HT1080 (cell line): ENCODE measurements at places on chromosomes 6 and 20. TPM values are rescaled to one million over a fixed set of nuclear protein-coding genes. Genes with fewer than 3 reads are reported as not detected.

Gene SLC17A3
- total RNA-seq, result not detected in 2 replicates

Gene MMP24
- total RNA-seq, result 0.23 and 0.30 TPM in 2 replicates

Gene SEMG1
- total RNA-seq, result not detected in 2 replicates

Gene SRF
- 32.8 and 35.5 TPM in 2 replicates for total RNA-seq

Gene PTCRA
- total RNA-seq, result not detected in 2 replicates

Gene POU5F1
- not detected in 2 replicates for total RNA-seq

Gene BNIP5
- total RNA-seq, result not detected in 2 replicates

Gene GJA10
- not detected in 2 replicates for total RNA-seq

Gene SNX21
- 38.5 and 39.6 TPM in 2 replicates for total RNA-seq

Gene BFSP1
- 0.98 and 1.7 TPM in 2 replicates for total RNA-seq

Gene HLA-DQA1
- total RNA-seq, result not detected in 2 replicates

Gene SLC22A3
- not detected in 2 replicates for total RNA-seq

Gene ADGRF5
- total RNA-seq, result 2.9 and 6.0 TPM in 2 replicates

Gene MRAP2
- total RNA-seq, result 0.43 TPM in 2 replicates

Gene CLIC5
- total RNA-seq, result not detected in 2 replicates

Gene INSM1
- not detected in 2 replicates for total RNA-seq

Gene RBM24
- 0.13 and 0.77 TPM in 2 replicates for total RNA-seq

Gene MOCS1
- 16.9 and 22.7 TPM in 2 replicates for total RNA-seq

Gene ZNF311
- total RNA-seq, result 0.40 and 0.51 TPM in 2 replicates

Gene HCK
- total RNA-seq, result not detected in 2 replicates

Gene TCF15
- total RNA-seq, result not detected in 2 replicates

Gene MAP3K7
- 32.0 and 38.8 TPM in 2 replicates for total RNA-seq

Gene KHDC1
- total RNA-seq, result 2.6 and 4.2 TPM in 2 replicates

Gene CRIP3
- total RNA-seq, result not detected in 2 replicates

Gene PRL
- total RNA-seq, result not detected in 2 replicates

Gene SLC22A2
- total RNA-seq, result not detected in 2 replicates

Gene EPHA7
- 0.03 TPM in 1 of 2 replicates, not detected in the other for total RNA-seq

Gene RBBP8NL
- total RNA-seq, result not detected in 2 replicates

Gene IYD
- total RNA-seq, result 0.02 TPM in 1 of 2 replicates, not detected in the other

Gene HLA-DMB
- total RNA-seq, result 0.07 and 0.16 TPM in 2 replicates

Gene IL20RA
- total RNA-seq, result not detected in 2 replicates

Gene SLC52A3
- total RNA-seq, result 0.11 TPM in 1 of 2 replicates, not detected in the other

Gene NR2E1
- total RNA-seq, result not detected in 2 replicates

Gene ME1
- 12.1 and 22.0 TPM in 2 replicates for total RNA-seq

Gene ZMYND8
- 20.1 and 23.7 TPM in 2 replicates for total RNA-seq

Gene CTSZ
- 95.5 and 110 TPM in 2 replicates for total RNA-seq

Gene ULBP2
- total RNA-seq, result 11.6 and 12.2 TPM in 2 replicates

Gene MCHR2
- not detected in 2 replicates for total RNA-seq

Gene WTAP
- total RNA-seq, result 100 and 114 TPM in 2 replicates

Gene PRSS16
- total RNA-seq, result not detected in 2 replicates

Gene MSH5
- 9.5 and 10.2 TPM in 2 replicates for total RNA-seq

Gene YIPF3
- total RNA-seq, result 94.2 and 100 TPM in 2 replicates
